Colonic mucosa (tissue), 4 donors: ENCODE measurements at places on chromosomes 6 and 20. TPM values are rescaled to one million over a fixed set of nuclear protein-coding genes. Genes with fewer than 3 reads are reported as not detected.

Gene FAM83C
- total RNA-seq: 0.45 TPM

Gene CYP39A1
- 4.4 TPM for total RNA-seq

Gene RSPO3
- 4.4 TPM for total RNA-seq

Gene CYB5R4
- 25.4 TPM for total RNA-seq

Gene GGTLC1
- total RNA-seq: 0.27 TPM

Gene RWDD2A
- total RNA-seq: 2.1 TPM

Gene BANF2
- not detected for total RNA-seq

Gene TENT5A
- total RNA-seq: 32.8 TPM

Gene CRISP2
- total RNA-seq: not detected

Gene AGER
- total RNA-seq: 4.1 TPM

Gene GPX6
- total RNA-seq: not detected

Gene ID4
- total RNA-seq: 5.3 TPM

DNA sequence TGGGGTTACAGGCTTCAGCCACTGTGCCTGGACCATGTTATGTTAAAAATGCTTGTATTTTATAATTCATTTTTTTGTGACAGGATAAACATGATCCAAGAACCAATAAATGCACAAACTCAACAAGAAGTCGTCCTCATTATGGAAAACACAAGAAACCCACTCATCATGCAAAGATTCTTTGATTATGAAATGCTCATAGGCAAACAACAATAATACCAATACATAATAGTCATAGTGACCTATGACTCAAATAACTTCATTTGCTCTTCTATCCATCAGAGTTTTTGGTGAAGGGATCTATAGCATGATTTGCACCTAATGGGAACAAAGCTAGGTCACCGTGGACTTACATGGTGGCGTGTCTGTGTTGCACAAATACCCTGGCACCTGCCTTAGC, 217.1 kb upstream of the THEMIS start:
- H3K4me1 ChIP-seq: no peaks in the 10 kb centered on the region
- H3K36me3 ChIP-seq: no peaks in the 10 kb centered on the region
- no peak for DNase-seq

GRCh38 chr20:63963784-63964301, 5.9 kb downstream of the ZNF512B start:
- no peak overlapping the region for H3K4me3 ChIP-seq
- H3K27me3 ChIP-seq: no peaks in the 10 kb centered on the region
- DNase-seq: no peak
- H3K4me1 ChIP-seq: no peaks in the 10 kb centered on the region
- H3K27ac ChIP-seq: no peak overlapping the region

DNA sequence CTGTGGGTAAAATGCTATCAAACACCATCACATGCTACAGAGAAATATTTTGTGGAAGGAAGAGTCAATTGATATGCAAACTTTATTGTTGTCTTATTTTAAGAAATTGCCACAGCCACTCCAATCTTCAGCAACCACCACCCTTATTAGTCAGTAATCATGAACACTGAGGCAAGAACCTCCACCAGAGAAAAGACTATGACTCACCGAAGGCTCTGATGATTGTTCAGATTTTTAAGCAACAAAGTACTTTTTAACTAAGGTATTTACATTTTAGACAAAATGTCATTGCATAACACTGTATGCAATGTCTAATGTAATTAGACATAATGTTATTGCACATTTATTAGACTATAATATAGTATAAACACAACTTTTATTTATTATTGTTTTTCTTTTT, 26.2 kb upstream of the MMP24 start:
- no peaks in the 10 kb centered on the region for H3K27me3 ChIP-seq
- H3K27ac ChIP-seq: no peak overlapping the region
- H3K36me3 ChIP-seq: no peaks in the 10 kb centered on the region
- no peak overlapping the region for H3K4me3 ChIP-seq
- H3K4me1 ChIP-seq: no peaks in the 10 kb centered on the region

DNA sequence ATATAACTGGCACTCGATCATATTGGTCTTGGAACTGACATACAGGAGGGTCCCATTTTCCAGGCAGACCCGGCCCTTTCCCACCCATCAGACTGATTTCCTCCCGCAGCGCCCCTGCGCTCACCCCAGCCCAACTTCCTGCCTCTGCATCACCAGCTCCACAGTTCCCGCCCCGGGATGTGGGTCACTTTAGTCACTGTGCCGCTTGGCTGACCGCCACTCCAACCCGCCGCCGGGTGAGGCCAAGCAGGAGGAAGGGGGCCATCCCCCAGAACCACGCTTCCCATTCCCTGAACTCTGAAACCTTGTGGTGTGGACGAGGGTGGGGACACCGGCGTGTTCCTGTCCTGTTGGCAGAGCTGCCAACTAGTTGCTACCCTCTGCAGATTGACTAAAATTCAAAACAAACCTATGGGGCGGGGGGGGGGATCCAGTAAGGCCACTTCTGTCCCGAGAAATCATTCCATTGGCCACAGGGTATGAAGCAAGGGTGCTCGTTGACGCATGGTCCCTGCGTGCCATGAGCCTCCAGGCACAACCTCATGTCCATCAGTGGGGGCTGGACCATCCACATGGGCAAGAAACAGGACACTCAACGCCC, 12.3 kb downstream of the TGM2 start:
- DNase-seq: peak; percentile 82
- peaks cover 12% of the 10 kb centered on the region for H3K4me1 ChIP-seq
- H3K27ac ChIP-seq: peak overlapping the region; percentile 75

- no peak overlapping the region for H3K27ac ChIP-seq
- no peaks in the 10 kb centered on the region for H3K36me3 ChIP-seq
- no peaks in the 10 kb centered on the region for H3K4me1 ChIP-seq
- no peak for DNase-seq
- H3K4me3 ChIP-seq: no peak overlapping the region
These were observed 104.0 kb downstream of the PLCB4 start for GRCh38 chr20:9172851-9173250.

- H3K36me3 ChIP-seq: no peaks in the 10 kb centered on the region
- no peaks in the 10 kb centered on the region for H3K4me1 ChIP-seq
- DNase-seq: no peak
- H3K4me3 ChIP-seq: no peak overlapping the region
- no peak overlapping the region for H3K27ac ChIP-seq
These were observed 51.8 kb downstream of the ABRACL start for GRCh38 chr6:139080255-139080920.

GRCh38 chr20:1010659-1011058, 8.5 kb upstream of the RSPO4 start:
- no peaks in the 10 kb centered on the region for H3K27me3 ChIP-seq
- no peak for DNase-seq
- H3K36me3 ChIP-seq: no peaks in the 10 kb centered on the region
- H3K4me1 ChIP-seq: no peaks in the 10 kb centered on the region
- H3K4me3 ChIP-seq: no peak overlapping the region
- H3K27ac ChIP-seq: no peak overlapping the region

DNA sequence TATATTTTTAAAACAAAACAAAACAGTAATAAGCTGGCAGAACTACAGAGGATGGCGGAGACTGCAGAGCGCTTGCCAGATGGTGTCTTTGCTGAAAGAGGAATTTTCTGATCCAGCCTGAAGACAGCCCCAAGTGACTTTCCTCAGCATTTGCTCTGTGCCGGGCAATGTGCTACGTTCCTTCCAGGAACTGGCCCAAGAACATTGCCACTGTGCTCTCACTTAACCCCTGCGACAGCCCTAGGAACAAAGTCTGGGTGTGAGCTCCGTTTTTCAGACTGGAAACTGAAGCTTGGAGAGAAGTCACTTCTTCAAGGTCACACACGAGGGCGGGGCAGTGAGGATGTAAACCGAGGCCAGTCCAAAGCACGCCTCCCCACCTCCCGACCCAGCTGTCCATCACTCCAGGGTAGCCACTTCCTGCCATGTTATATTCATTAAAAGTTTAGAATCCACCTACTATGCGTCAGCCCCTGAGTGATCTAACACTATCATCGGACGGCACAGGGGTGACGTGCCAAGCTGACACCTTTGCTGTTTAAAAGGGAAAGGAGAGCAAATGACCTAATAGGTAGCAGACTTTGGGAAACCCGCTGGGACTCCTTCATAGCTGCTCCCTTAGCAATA, 22.3 kb upstream of the BMP7 start:
- no peak overlapping the region for H3K27ac ChIP-seq
- H3K4me3 ChIP-seq: no peak overlapping the region
- H3K36me3 ChIP-seq: no peaks in the 10 kb centered on the region
- H3K27me3 ChIP-seq: no peaks in the 10 kb centered on the region

GRCh38 chr6:328136-328670, 35.9 kb downstream of the DUSP22 start:
- H3K4me3 ChIP-seq: no peak overlapping the region
- no peaks in the 10 kb centered on the region for H3K27me3 ChIP-seq

DNA sequence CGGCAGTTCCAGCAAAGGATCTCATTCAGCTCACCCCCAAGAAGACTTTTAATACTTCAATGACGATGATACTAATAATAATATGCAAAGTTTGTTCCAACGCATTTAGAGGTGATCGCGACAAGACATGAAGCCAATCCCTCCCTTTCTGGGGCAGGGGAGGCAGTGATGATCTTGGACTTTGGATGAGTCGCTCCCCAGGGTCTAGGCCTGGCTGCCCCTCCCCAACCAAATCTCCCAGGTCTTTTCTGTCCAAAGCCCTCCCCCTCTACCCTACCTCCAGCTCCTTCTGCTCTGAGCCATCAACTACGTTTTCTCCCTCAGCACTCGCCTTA, 33.9 kb downstream of the HLA-A start:
- H3K27ac ChIP-seq: peak overlapping the region; percentile 82
- DNase-seq: no peak
- no peaks in the 10 kb centered on the region for H3K36me3 ChIP-seq
- H3K27me3 ChIP-seq: no peaks in the 10 kb centered on the region
- peak overlapping the region; percentile 50 for H3K4me3 ChIP-seq
- no peaks in the 10 kb centered on the region for H3K4me1 ChIP-seq

- no peaks in the 10 kb centered on the region for H3K4me1 ChIP-seq
- no peak overlapping the region for H3K27ac ChIP-seq
- H3K36me3 ChIP-seq: no peaks in the 10 kb centered on the region
- no peak for DNase-seq
- H3K27me3 ChIP-seq: no peaks in the 10 kb centered on the region
- no peak overlapping the region for H3K4me3 ChIP-seq
These were observed 5.6 kb upstream of the UQCC2 start for GRCh38 chr6:33716890-33717632.

GRCh38 chr20:36110994-36111393, 43.5 kb upstream of the EPB41L1 start:
- no peaks in the 10 kb centered on the region for H3K27me3 ChIP-seq
- H3K36me3 ChIP-seq: no peaks in the 10 kb centered on the region
- no peak overlapping the region for H3K4me3 ChIP-seq
- peaks cover 9% of the 10 kb centered on the region for H3K4me1 ChIP-seq
- H3K27ac ChIP-seq: peak overlapping the region; percentile 26
- DNase-seq: no peak

GRCh38 chr20:32278199-32278643, 770 bp downstream of the KIF3B start:
- peak overlapping the region; percentile 56 for H3K27ac ChIP-seq
- peaks cover 4% of the 10 kb centered on the region for H3K4me1 ChIP-seq
- H3K36me3 ChIP-seq: no peaks in the 10 kb centered on the region
- no peak for DNase-seq

DNA sequence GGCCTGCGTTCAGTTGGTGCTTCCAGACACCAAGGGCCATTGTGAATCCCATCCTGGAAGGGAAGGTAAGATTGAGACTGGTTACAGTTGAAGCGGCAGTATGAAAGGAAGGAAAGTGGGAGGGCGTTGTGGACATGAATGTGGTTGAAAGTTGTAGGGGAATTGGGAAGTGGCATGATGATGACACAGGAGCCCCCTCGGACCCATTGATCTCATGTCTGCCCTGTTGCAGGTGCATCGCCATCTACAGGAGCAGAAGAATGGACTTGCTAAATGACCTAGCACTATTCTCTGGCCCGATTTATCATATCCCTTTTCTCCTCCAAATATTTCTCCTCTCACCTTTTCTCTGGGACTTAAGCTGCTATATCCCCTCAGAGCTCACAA, 5.5 kb downstream of the HLA-DQA1 start:
- H3K27me3 ChIP-seq: no peaks in the 10 kb centered on the region
- no peak overlapping the region for H3K4me3 ChIP-seq
- no peak overlapping the region for H3K27ac ChIP-seq
- no peaks in the 10 kb centered on the region for H3K36me3 ChIP-seq

DNA sequence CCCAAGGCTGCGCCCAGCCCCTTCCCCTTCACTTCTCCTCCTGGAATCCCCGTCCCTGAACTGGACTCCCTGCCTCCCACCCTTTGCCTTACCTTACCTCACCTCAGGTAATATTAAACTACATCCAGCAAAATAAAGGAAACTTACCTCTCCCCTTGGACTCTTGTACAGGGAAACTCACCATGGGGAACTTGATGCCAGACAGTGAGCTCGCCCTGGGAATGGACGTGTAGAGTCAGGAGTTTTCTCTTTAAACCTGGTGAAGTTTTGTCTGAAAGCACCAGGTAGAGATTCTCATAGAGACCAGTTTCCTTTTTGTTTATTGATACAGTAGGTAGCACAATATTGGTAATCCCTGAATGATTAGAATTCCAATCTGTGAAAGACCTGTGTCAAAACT, 544 bp upstream of the HLA-C start:
- DNase-seq: peak; percentile 28
- no peaks in the 10 kb centered on the region for H3K36me3 ChIP-seq
- H3K27me3 ChIP-seq: no peaks in the 10 kb centered on the region
- H3K4me3 ChIP-seq: peak overlapping the region; percentile 70
- H3K27ac ChIP-seq: peak overlapping the region; percentile 98

- no peak overlapping the region for H3K4me3 ChIP-seq
- no peak overlapping the region for H3K27ac ChIP-seq
- H3K36me3 ChIP-seq: no peaks in the 10 kb centered on the region
- DNase-seq: no peak
These were observed 258.4 kb upstream of the FAM83B start for GRCh38 chr6:54588176-54588575.

DNA sequence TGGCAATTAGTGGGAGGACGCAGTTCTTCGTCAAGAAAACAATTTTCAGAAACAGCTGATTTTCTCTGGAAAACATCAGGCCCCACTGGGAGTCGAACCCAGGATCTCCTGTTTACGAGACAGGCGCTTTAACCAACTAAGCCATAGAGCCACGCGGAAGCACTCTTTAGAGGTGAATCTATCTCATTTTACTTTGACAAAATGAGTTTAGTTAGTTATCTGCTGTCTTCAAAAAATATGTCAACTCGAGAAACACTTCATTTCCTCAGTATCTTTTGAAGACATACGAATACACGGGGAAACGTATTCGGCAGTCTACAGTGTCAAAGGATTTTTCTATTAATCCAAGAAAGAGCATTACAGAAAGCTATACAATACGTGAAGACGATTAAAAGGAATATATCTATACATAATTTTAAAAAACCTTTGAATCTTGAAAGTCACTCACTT, 26.7 kb downstream of the GPX6 start:
- DNase-seq: peak; percentile 25
- no peaks in the 10 kb centered on the region for H3K36me3 ChIP-seq
- peaks cover 4% of the 10 kb centered on the region for H3K27me3 ChIP-seq

GRCh38 chr6:44723439-44724197, 336.1 kb downstream of the CDC5L start:
- no peak overlapping the region for H3K4me3 ChIP-seq
- H3K4me1 ChIP-seq: no peaks in the 10 kb centered on the region
- no peak overlapping the region for H3K27ac ChIP-seq
- no peaks in the 10 kb centered on the region for H3K36me3 ChIP-seq
- no peak for DNase-seq
